Panc1 (cell line): ENCODE measurements at places on chromosomes 3 and 15. TPM values are rescaled to one million over a fixed set of nuclear protein-coding genes. Genes with fewer than 3 reads are reported as not detected.

DNA sequence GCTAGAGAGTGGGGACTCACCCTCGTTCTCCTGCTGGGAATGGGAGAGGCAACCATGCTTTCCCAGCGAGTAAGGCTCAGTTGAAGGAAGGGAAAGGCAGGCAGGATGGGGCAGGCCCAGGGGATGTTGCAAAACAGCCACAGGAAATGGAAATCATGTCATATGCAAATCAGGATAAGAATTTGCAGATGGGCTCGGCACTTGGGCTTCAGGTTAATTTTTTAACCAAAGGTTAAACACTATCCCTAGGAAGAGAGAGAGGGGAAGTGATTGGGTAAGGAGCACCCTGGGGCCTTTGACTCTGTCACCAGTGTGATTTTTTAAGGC is 14.6 kb upstream of the PLA2G4E start:
- H3K4me3 ChIP-seq = no peak overlapping the region
- no peak for DNase-seq
- no peak overlapping the region for H3K27ac ChIP-seq
- no peaks in the 10 kb centered on the region for H3K4me1 ChIP-seq

The RPP25 gene
- total RNA-seq = 40.1 TPM

The C3orf52 gene
- total RNA-seq = 12.6 TPM

The PRICKLE2 gene
- 0.26 TPM for total RNA-seq

DNA sequence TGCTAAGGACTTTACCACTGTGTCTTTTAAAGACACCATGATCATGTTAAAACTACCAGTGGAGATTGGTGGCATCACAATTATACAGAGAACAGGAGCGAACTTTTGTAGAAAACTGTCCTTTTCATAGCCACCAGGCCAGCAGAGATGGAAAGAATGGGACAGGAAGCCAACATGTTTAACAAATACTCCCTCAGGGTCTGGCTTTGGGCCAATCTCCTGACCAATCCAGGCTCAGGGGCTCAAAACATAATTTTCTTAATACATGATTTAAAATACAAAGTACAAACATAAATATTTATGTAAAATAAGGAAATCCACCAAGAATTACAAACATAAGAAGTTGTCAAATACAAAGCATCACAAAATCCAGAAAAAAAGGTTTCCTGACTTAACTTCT is 266.0 kb downstream of the VPS13C start:
- H3K4me1 ChIP-seq = no peaks in the 10 kb centered on the region
- no peak for DNase-seq
- H3K27ac ChIP-seq = no peak overlapping the region
- H3K27me3 ChIP-seq = no peaks in the 10 kb centered on the region
- no peaks in the 10 kb centered on the region for H3K36me3 ChIP-seq
